Stimulated activated CD8-positive, alpha-beta memory T cell treated with anti-CD3 and anti-CD28 coated beads, Interleukin-15, amount 100 ng/mL, for 4 hours (primary cell): ENCODE measurements at places on chromosomes 16 and 17.

DNA sequence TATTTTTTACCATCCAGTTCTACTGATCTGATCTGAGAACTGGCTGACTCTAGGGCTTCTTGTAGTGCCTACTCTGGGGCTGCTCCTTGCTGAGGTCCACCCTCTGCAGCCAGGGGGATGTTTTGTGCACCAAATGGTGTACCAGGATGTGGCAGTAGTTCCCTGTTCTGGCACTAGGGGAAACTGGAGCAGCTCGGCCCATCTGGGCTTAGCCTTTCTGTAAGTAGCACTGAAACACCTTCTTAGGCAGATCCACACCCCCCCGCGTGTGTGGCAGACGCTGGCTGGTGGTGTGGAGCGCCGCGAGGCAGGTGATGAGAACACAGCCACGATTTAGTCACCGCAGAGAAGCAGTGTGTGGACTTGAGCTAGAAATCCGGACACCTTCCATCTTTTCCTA is 17.0 kb downstream of the DUSP14 start:
- DNase-seq, result no peak

- no peak for DNase-seq
Measured at GRCh38 chr16:35404273-35404672, 1944.9 kb downstream of the TP53TG3F start.

DNA sequence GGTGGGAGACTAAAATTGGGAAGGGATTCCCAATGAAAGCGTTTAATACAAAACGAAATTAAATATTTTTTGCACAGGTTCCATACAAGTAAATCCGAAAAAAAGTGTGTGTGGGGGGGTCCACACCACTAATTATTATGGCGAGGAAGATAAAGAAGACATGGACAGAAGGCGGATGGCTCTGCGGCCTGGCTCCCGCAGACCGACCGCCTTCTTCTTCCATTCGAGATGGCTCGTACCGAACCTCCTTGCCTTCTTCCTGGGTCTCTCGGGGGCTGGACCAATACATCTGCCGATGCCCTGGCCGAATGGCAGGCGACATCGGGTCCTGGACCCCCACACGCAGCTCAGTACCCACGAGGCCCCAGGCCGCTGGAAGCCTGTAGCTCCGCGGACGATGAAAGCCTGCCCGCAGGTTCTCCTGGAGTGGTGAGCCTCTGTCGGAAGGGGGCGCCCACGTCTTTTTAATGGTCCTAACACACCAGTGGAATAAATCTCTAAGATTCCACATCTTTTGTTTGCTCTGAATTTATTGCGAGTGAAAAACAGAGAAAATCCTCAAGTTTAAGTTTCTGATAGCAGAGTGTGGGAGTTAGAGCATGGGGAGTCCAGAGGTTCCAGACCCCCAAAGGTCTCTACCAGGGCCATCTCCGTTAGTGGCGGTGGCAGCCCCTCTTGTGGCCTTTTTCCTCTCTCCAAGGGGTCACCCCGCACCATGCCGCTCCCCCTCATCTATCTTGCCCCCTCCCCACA is 1.4 kb downstream of the PRAC2 start:
- DNase-seq, result peak; percentile 27

DNA sequence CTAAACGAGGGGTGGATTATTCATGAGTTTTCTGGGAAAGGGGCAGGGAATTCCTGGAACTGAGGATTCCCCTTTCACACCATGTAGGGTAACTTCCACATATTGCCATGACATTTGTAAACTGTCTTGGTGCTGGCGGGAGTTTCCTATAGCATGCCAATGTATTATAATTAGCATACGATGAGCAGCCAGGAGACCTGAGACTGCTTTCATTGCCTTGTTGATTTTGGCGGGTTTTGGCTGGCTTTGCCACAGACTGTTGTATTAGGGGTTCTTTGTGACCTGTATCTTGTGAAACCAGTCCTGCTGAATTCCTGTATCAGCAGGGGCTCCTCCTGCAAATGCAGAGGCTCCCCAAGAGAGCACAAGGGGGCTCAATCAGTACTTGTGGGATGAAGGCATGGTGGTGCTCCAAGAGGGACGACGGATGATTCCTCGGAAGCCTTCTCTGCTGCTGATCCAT is 104.4 kb upstream of the CACNG5 start:
- DNase-seq, result no peak

- DNase-seq, result no peak
Measured at GRCh38 chr17:30347488-30347887, 13.6 kb upstream of the TMIGD1 start.

DNA sequence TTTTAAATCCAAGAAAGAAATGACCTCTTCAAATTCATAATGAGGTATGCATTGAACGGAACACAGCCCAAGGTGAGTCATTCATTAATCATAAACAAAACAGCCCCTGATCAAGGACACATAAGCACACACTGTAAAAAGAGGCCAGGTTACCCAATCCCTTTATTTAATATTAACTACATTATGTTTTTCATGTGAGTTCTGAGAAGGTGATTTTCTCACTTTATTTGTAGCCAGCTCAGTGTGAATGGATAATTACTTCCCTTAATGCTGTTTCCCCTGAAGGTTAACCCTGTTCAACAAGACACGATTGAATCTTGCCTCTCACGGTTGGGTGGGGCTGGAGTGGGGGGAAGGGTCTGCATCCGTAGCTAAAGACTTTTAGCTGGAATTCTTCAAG is 257.3 kb upstream of the SALL1 start:
- DNase-seq, result no peak
